ENCODE measurements at places on chromosomes 3 and 15. TPM values are rescaled to one million over a fixed set of nuclear protein-coding genes. Genes with fewer than 3 reads are reported as not detected.
A peak's percentile ranks its signal among the peaks of the same experiment; 100 is the strongest.

GRCh38 chr3:137468446-137468845, 295.7 kb upstream of the SOX14 start:
- no peak for DNase-seq

DNA sequence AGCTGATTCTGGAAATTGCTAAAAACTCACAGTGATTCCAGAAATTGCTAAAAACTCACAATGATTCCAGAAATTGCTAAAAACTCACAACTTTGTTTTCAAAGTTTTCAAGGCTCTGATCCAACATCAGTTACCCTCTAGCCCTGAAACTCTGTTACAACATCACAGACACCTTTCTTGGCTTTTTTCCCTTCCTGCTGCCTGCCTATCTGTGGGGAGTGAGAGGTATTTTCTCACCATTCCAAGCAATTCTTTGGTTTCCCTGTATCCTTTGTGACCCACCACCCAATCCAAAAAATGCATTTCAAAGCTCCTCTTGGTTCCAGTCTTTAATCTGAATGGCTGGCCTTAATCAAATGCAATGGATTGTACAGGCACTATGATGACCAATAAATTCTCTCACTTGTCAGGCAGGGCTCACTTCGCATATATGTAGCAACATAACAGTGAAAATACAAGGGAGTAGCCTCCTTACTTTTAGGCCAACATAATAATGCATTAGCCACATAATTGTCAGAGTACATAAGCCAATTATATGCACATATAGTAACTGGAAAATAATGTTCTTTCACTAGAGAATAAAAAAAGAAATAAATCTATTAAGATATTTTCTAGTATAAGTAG, 1139.0 kb downstream of the ROBO2 start:
- no peak for DNase-seq

GRCh38 chr15:85838655-85839054, 43.9 kb upstream of the KLHL25 start:
- DNase-seq: no peak

DNA sequence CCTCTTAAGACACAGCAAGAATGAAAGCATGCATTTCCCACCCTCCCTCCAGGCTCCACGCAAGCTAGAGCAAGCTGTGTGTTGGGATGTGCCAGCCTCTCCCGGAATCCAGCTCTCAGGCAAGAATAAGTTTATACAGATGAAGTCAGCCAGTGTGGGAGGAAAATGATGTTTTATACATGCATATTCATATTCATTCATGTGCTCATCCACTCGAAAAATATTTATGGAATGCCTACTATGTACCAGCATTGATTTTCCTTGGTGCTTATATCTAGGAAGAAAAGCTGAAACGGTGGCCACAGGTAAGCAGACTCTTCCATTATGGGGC, 62.7 kb downstream of the KLHL6 start:
- peak; percentile 36 for DNase-seq

DNA sequence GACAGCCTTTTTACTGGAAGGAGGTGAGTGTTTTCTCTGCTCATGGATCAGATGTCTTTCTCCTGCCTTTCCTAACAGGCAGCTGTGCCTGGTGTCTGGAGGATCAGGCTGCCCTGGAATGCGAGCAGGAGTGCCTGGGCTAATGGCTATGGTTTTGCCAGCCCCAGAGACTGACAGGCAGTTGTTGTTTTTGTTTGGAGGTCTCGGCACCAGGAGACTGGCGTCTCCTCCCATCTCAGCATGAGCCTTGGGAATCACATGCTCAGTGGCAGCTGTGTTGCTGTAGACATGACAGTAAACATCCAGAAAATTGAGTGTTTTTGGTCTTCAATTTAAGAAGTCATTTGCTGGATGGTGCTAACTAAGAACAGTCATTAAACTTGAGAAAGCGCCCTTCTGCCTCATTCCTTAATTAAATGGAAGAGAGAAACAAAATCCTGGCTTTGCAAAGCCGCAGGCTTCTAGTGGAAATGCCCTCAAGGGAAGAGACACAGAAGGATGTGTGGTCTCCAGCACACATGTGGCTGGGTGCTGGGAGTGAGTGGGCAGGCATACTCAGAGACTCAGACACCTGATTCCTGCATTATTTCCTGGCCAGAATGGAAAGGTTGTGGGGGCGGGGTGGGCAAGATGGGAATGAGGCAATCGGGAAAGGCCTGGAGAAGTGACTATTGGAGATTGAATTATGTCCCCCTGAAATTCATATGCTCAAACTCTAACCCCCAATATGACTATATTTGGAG, 97.0 kb upstream of the NMNAT3 start:
- DNase-seq: no peak

DNA sequence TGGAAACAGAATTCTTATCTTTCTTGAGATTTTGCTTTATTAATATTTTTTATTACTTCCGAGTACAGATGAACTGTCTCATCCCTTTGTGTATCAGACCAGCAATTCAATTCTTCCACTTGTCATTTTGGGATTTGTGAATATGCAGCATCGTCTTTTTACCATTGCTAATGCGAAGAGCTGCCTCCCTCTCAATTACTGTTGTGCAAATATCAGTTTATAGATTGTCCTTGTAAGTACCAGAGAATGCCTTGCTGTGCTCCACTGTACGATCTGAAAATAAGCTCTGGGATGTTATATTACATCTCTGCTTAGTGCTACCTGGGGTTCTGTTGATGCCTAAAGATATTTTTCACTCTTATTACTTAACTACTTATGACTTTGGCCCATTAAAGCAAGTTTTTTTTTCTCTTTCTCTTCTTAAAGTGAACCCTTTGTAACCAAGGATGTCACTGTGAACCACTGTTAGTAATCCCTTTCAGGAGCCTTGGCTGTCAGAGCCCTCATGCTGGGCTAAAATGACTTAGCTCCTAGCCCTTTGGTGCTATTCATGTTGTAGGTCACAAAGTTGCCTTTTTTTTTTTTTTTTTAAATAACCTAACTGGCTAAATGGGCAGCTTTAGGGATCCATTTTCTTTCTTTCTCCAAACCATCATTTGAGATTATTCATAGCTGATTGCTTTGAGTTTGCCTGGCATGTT, 382.9 kb downstream of the FEZF2 start:
- DNase-seq: no peak

DNA sequence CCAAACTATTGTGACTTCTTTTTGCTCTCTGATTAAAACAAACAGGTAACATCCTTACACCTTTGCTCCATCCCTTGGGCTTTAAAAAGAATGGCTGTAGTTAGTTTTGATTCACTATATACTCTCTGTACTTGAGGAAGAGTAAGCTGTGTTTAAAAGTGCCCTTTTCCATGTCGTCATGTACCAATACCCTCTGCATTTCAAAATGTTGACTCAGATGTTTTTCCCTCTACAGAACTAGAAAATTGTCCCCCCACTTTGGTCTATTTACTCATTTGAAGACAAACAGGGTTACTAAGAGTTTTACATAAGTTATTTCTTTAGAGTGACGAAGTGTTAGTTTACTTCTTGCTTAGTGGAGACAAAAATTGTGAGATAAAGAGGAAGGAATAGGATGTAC, 62.7 kb downstream of the TASOR start:
- DNase-seq: peak; percentile 7

DNA sequence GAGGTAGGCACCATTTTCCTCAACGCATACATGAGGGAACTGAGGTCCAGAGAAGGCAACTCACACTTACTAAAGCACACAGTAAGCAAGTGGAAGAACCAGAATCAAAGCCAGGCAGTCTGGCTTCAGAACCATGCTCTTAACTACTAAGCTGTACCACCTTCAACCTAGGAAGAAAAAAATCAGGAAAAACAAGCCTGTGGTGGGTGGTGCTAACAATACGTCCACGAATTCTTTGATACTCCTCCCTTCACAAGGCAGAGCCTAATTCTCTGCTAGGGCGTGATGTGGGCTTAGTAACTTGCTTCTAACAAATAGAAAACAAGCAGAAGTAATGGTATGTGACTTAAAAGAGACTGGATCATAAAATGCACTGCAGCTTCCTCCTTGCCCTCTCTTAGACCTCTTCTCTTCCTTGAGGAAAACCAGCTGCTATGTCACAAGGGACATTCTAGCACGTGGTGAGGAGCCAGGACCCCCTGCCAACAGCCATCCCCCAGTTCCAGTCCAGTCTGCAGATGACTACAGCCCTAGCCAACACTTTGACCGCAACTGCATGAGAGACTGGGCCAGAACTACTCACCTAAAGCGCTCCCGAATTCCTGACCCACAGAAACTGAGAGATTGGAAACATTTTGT, 36.9 kb downstream of the HACD2 start:
- DNase-seq: no peak

DNA sequence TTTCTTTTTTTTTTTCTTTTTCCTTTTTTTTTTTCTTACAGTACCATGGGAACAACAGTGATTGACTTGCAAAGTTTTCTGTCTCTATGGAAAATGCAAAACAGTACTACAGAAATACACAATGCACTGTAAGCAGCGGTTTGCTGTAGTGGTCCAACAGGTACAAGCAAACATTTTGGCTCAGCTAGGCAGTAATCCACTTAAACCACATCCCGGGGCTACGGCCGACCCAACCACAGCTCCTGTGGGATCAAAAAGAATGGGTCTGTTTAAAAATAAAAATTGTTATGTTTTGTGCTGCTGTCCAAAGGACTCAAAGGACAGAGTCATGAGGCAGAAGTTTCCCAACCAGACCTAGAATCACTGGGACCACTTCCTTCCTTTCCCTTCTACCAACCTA, 667.1 kb upstream of the ADAMTS9 start:
- no peak for DNase-seq

DNA sequence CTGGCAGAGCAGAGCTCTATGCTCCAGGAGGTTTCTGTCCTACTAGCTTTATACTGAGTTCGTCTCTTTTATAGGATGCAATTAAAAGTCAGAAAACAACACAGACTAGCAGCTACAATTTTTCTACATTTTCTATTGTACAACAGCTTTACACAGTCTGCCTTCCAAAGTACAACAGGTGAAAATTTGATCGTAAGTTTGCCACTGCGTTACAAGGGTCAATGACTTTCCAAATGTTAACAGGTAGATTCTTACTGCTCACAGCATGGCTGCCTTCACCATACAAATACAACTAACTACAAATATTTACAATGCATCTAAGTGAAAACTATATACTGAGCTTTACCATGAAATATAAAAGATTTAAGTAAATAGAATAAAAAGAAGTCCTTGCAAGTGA, 268.6 kb upstream of the SLCO3A1 start:
- no peak for DNase-seq

DNA sequence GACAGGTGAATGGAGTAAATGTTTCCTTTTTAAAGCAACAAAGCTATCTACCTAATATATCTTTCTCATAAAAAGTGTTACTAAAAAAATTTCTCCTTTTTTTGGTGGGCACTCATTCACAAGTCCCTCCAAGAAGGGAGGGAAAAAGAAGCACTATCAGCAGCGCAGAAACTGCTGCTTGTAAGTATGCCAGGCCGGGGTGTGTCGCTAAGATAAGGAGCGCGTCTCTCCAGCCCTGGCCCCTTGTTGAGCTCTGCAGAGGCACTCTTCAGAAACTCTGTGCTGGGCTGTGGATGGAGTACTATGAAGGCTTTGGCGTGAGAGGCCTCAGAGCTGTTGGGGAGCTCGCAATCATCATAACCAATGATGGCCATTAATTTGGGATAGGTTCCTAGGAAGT, 49.1 kb downstream of the ZDHHC3 start:
- DNase-seq: no peak

DNA sequence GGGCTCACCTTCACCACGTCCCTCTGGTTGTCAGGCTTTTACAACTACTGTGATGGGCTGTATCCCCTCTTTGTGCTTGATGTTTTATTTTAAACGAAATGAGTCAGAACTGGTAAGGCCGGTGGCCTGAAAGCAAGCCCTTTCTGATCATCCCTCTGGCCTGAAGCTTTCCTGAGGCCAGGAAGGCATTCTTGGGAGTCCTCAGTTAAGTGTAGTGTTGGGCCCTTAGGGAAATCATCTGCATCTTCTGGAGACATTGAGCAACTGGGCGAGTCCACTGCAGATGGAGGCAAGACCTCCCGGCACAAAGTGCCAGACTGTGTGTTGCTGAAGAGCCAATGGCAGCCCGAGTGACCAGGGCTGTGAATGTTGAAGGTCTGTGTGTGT, 33.0 kb upstream of the AMOTL2 start:
- DNase-seq: peak; percentile 32

- no peak for DNase-seq
Observed at GRCh38 chr3:134594331-134594741, 56.5 kb downstream of the KY start.

GRCh38 chr3:143366672-143367071, 247.1 kb downstream of the CHST2 start:
- no peak for DNase-seq

GRCh38 chr3:136195258-136196063, 674 bp downstream of the MSL2 start:
- DNase-seq: peak; percentile 64

DNA sequence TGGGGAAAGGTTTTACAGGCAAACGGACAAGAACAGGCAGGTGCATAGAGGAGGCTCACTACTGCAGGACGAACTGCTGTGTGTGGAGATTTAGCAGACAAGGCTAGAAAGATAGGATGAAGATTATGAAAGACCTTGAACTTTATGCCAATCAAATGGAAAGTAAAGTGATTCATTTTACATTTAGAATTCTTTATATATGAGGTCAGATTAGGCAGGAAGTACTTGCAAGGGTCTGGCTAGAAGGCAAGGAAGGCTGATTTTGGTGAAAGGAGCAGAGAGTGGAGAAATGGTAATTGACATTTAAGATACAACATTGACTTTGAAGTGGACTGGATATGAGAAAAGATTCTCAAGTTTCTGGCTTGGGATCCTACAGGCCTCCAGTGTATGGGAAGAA, 33.6 kb downstream of the PLSCR4 start:
- DNase-seq: peak; percentile 4

DNA sequence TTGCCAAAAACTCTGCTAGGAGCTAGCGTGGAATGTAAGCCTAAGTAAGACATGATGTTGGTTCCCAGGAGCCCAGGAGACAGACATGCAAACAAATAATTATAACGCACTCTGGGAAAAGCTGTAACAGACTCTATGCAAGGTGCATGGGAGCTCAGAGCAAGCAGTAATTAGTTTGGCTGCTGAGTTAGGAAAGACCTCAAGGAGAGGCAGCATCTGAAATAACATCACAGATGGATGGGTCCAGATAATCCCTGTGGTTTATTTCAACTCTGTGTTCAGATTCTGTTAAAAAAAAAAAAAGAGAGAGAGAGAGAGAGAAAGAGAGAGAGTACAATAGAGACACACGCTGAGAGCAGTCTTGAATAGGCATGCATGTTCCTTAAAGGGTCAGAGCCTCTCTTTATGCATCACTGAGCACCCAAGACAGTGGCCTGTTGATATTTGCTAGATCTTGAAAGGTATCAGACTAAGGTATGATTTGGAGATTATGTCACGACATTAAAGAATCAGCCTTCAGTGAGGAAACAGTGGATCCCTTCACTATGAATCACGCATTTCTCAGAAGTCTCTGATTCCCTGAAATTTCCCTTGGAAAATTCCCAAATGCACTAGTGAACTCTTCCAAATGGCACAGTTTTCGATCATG, 124.4 kb upstream of the LIPC start:
- DNase-seq: peak; percentile 77

GRCh38 chr3:189689625-189690024, 58.4 kb downstream of the TP63 start:
- DNase-seq: no peak

GRCh38 chr15:64137226-64137833, 14.2 kb upstream of the SNX22 start:
- no peak for DNase-seq

- no peak for DNase-seq
Observed at GRCh38 chr15:75663931-75664421, 16.3 kb downstream of the SNX33 start.

- DNase-seq: no peak
Observed at GRCh38 chr3:114307832-114308231, 14.0 kb downstream of the TIGIT start.

HEXA gene
- 17.5 TPM for total RNA-seq

CD200 gene
- total RNA-seq: 1.1 TPM

TCAIM gene
- 21.5 TPM for total RNA-seq

TMCO5A gene
- not detected for total RNA-seq

KNG1 gene
- not detected for total RNA-seq

CFAP100 gene
- not detected for total RNA-seq
